ENCODE measurements at places on chromosomes 13 and 19.
A peak's percentile ranks its signal among the peaks of the same experiment; 100 is the strongest.

GRCh38 chr19:46402725-46403124 is 10.6 kb downstream of the CCDC8 start:
- no peak for DNase-seq

DNA sequence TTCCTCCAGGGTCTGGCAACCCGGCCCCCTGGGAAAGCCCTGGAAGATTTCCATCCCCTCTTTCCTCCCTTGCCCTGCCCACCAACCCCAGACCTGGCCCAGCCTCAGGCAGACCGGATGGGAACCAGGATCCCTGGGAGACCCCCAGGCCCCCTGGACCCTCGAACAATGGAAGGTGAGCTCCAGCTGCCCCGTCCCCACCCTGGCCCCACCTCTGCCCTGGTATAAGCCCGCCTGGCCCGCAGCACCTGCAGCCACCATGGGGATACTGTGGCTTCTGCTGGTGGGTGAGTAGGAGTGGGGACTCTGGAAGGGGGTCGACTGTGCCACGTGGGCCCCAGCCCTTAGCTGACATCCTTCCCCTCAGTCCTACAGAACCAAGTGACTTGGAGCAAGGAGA is 32.4 kb downstream of the HPN start:
- DNase-seq = no peak

DNA sequence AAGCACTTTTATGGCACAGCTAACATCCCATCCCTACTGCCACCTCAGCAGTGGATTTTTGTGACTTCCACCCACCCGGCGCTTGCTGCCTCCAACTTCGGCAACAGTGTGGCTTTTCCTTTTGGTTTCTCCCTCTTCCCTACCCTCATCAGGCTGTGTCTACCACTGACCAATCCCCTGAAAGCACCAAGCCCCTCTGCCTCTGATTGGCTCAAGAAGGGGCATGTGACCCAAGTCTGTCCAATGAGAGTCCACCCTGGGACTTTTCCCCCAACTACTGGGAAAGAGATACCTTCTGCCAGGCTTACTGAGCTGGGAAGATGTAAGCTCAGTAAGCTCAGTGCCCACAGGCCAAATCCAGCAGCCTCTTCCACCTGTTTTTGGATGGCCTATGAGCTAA is 5.8 kb downstream of the SMIM7 start:
- DNase-seq = no peak

- DNase-seq = no peak
Observed at GRCh38 chr13:102097708-102098107, 304.1 kb downstream of the FGF14 start.

GRCh38 chr13:39148513-39148961 is 110.3 kb downstream of the NHLRC3 start:
- no peak for DNase-seq

DNA sequence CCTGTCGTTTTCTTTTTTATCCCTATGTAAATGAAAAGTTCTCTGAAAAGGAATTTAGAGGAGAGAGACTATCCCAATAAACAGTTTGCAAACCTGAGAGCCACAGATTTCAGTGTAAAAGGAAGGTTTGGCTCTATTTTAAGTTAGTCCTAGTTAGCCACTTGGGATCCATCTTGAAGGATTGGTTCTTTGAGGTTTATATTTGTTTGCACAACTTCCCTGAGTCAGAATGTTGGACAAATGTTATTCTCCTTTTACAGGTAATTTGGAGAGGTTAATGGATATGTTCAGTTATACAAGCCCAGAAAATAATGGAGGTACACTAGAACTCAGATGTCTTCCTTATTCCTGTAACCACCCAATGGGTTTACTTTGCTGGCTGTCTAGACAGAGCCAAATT is 2.6 kb upstream of the DNAJC15 start:
- no peak for DNase-seq

- DNase-seq = peak; percentile 11
Observed at GRCh38 chr19:53977991-53978731, 13.3 kb upstream of the CACNG6 start.

GRCh38 chr13:39349391-39349960 is 253.5 kb downstream of the LHFPL6 start:
- no peak for DNase-seq

GRCh38 chr19:3423183-3423829 is 56.9 kb downstream of the NFIC start:
- DNase-seq = no peak

DNA sequence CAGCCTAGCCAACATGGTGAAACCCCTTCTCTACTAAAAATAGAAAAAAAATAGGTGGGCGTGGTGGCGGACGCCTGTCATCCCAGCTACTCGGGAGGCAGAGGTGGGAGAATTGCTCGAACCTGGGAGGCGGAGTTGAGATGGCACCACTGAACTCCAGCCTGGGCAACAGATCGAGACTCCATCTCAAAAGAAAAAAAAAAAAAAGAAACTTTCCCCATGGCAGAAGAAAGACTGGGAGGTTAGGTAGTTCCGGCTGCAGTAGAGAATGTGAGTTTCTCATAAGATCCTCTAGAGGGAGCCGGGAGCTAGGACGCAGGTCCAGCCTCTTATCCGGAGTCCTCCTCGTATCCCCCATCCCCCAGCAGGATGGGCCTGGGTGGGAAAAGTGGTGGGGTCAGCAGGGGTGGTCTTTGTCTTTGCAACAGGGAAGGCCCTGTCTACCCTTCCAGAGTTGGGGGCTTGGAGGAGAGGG is 13.2 kb upstream of the CREB3L3 start:
- peak; percentile 66 for DNase-seq

- no peak for DNase-seq
Observed at GRCh38 chr19:8451885-8452284, 7.1 kb downstream of the HNRNPM start.

GRCh38 chr19:15417699-15418098 is 1.1 kb downstream of the AKAP8L start:
- DNase-seq = peak; percentile 56

DNA sequence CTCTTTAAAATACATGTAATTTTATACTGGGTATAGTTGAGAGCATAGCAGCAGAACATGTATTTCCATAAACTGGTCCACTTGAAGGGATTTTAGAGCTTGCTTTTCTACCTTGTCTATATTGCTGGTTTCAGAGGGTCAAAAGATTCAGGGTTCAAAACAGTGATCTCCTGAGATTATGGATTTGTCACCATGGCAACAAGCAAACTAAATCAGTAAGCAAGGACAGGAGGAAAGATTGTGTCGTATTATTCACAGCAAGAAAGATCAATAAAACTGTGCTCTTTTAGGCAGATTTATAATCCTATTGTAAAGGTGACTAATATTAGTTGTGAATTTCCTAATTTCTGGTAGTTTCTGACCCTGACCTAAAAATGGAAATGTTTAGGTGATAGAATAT is 496.4 kb downstream of the LMO7 start:
- DNase-seq = no peak

DNA sequence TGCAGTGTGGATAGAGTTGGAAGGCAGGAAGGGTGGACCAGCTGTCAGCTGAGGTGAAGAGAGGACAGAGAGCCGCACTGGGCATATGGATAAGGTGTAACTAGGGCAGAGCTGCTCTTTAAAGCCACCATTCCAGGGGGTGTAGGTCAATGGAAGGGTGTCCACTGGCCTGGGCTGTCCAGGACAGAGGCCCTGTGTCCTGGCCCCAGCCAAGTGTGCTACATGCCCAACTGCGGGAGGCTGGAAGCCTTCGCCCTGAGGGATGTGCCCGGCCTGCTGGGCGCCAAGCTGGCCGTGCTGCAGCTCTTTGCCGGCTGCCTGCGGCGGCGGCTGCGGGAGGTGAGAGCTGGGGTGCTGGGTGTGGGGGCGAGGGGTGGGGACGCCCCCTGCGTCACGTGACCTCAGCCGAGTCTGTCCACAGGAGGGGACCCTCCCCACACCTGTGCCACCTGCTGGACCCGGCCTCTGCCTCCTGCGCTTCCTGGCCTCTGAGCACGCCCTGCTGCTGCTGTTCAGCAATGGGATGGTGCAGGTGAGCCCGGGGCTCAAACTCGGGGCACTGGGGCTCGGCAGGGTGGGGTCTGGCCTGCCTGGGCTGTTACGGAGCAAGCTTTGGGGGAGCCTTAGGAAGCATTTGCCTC is 9.8 kb downstream of the PLK5 start:
- no peak for DNase-seq

DNA sequence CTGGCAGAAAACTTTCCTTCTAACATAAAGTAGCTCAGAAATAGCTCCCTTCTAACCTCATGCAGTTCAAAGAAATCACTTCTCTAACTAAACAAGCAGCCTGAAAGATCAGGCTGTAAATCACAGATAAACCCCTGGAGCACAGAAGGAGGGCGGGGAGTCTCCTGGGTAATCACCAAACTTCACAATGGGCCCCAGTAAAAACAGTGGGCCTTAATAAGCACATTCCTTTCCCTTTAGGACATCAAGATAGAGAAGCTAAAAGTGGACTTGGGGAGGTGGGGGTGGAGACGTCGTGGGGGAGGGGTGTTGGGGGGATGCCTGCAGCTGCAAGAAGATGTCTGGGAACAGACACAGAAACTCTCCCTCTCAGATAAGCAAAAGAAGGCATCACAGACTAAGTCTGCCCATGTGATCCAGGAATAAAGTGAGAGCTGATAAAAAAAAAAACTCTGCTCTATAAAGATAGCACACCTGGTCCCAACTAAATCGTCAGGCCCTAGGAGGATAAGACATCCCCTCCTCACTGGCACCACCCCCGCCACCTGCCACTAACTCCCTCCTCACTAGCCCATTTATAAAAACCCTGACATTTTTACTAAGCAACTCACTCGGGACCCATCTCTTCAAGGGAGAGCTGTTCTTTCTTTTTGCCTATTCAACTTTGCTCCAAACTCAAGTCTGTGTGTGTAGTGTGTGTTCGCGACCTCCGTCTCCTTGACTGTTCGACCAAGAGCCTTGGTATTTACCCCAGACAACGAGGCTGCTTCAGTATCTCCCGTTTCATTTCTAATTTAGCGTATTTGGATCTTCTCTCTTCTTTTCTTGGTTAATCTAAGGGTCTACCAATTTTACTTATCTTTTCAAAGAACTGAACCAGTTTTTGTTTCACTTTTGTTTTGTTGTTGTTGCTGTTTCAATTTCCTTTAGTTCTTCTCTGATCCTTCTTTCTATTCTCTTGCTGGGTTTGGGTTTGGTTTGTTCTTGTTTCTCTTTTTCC is 31.7 kb downstream of the DNAJC15 start:
- no peak for DNase-seq

- DNase-seq = no peak
Observed at GRCh38 chr19:37926711-37927110, 19.7 kb downstream of the SIPA1L3 start.

DNA sequence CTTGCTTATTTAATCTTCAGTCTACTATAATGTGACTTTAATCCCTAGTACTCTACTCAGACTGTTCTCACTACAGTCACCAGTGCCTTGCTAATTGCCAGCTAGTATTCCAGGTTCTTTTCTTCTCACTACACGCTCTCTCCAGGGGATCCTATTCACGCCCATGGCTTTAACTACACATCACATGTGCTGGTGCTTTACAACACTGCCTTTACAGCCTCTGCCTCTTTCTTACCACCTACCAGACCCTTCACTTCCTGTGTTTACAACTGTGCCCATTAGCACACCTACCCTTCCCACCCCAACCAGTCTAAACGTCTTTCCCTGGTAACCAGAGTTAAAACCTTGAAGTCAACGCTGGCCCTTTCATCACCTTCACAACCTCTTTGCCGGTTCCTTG is 249.5 kb downstream of the DNAJC15 start:
- no peak for DNase-seq

DNA sequence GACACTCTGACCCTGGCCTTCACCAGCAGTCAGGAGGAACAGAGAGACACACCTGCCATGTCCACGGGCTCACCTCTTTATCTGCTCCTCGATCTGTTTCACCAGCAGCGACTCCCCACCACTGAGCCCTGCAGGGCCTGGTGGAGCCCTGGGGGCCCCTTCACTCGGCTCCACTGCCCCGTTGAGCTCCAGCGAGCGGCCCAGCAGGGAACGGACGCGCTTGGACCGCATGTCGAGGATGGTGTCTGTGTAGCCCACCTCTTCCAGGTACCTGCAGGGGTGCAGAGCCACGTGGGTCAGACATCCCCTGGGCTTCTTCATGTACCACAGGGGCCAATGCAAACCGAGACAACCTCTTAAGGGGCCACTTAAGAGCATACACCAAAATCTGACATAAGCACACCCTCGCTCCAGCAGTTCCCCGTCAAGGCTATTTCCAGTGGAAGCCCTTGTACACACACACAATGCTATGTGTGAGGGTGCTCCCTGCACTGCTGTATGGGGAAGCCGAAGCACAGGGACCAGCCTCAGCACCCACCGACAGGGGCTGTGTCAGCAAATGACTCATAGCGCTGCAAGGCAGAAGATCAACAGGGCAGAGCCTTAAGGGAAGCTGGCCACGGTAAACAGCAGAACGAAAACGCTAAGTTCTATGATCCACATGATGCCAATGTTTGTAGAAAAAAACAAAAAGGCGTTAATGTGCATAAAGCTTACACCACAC is 12.7 kb upstream of the FKRP start:
- no peak for DNase-seq

DNA sequence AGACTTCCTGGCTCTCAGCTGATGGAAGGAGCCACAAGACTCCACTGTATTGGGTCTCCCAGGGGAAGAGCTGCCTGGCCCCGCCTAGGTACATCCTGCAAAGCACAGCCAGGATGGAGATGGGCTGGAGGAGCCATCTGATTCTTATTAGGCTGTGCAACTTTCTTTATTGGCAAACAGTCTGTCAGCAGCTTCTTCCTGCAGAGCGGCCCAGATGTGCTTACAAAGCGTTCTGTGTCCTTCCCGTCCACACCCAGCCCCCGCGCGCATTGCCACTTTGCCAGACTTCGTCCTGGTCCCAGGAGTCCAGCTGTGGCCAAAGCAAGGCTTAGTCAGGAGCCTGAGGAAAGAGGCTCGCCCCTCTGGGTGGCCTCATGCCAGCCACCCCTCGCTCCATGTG is 409.3 kb downstream of the ZNF536 start:
- no peak for DNase-seq

- no peak for DNase-seq
Observed at GRCh38 chr13:77034881-77035280, 7.9 kb upstream of the FBXL3 start.

- DNase-seq = no peak
Observed at GRCh38 chr19:33246709-33247440, 21.2 kb upstream of the SLC7A10 start.

DNA sequence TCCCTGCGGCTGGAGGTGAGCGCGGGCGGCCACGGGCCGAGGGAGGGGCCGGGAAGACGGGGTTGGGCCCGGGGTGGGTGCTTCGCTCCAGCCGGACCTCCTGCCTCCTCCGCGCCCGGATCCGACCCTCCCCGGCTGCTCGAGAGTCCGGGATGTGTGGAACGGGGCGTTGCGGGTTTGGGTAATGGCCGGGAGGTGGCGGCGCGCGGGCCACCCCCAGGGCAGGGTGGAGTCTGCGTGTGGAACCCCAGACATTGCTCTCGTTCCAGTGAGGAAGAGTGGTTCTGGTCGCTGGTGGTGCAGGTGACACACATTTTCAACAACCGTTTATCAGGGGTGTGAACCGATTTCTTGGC is 38.8 kb downstream of the ARHGEF7 start:
- peak; percentile 54 for DNase-seq

DNA sequence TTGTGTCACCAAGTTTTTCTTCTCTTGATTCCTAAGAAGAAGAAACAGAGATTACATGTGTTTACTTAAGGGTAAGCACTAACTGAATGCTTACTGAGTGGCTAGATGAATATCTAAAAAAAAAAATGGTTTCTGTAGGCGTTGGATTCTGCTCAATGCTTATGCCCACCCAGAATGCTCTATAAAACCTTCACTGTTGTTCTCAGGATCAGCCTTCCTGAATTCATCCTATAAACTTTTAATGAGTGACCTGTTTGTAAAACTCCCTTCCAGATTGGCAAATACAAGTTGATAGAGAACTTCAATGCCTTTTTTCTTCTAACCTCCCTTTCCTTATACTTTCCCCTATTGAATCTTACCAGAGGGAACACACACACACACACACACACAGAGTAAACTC is 90.2 kb downstream of the NDFIP2 start:
- no peak for DNase-seq

- DNase-seq = peak; percentile 49
Observed at GRCh38 chr19:7326105-7326877, 22.4 kb upstream of the ARHGEF18 start.

Data from hematopoietic multipotent progenitor cell treated with erythropoietin and hydrocortisone succinate and interleukin-3 and kit ligand, for 17 days (in vitro differentiated cells).